Activated T-helper 1 cell treated with anti-CD3 and anti-CD28 coated beads, Interleukin-2, amount 50 U/mL, for 16 hours (primary cell): ENCODE measurements at places on chromosomes 2 and 18.

DNA sequence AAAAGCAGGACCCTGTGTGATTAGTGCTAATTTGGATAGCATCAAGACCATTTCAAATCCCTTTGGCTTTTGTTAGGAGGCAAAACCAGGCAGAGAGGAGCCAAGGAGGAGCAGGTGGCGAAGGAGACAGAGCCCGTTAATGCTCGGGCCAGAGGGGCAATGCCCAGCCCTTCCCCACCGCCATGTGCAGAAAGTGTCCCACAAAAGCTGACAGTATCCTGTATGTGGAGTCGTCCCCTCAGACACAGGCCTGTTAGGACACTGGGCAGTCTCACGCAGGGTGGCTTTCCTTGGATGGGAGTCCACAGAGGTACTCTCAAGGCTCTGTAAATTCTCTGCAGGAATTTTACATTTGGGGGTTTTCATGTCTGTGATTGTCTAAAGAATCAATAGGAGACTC is 44.8 kb upstream of the TFCP2L1 start:
- DNase-seq = no peak

GRCh38 chr2:36376319-36376765 is 20.8 kb downstream of the CRIM1 start:
- DNase-seq = no peak

- no peak for DNase-seq
Observed at GRCh38 chr2:109144271-109144670, 15.3 kb downstream of the SH3RF3 start.

- no peak for DNase-seq
Observed at GRCh38 chr2:102523651-102524050, 50.6 kb downstream of the SLC9A4 start.

DNA sequence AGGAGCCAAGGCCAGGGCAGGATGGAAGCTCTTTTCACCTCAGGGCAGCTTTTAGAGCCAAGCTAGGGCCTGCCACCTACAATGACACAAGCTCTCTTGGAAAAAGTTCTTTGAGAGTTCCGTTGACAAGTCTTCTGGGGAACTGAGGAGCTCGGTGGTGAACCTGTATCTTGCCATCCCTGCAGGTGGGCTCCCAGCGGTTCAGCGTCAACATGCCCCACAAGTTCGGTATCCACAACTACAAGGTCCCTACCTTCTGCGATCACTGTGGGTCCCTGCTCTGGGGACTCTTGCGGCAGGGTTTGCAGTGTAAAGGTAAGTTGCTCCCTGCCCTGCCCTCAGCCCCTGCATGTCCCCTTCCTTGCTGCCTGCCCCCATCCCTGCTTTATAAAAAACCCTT is 312.8 kb upstream of the EPAS1 start:
- DNase-seq = no peak

- no peak for DNase-seq
Observed at GRCh38 chr2:106113361-106113966, 80.6 kb downstream of the UXS1 start.

DNA sequence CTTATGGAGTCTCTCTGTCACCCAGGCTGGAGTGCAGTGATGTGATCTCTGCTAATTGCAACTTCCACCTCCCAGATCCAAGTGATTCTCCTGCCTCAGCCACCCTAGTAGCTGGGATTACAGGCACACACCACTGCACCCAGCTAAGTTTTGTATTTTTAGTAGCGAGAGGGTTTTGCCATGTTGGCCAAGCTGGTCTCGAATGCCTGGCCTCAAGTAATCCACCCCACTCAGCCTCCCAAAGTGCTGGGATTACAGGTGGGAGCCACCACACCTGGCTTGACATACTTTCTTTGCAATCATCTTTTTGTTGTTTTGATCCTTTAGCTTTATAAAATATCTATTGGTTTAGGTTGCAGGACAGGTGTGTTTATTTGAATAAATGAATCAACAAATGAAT is 9.7 kb upstream of the KCNE4 start:
- DNase-seq = no peak

DNA sequence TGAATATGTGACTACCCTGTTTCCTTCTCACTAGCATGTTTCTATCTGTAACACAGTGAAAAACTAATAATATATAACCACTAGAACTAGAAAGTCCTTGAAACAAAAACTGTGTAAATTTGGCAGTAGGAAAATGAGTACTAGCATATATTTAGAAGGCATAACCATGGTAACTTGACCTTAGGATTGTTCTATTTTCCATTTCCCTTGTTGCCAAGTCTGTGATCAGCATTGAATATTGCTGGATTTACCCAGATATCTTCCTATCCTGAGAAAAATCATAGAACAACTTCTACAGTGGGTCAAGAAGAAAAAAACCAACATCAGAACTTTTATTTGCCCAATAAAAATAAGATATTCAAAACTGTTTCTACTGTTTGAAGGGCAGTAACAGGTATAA is 563.9 kb upstream of the NRXN1 start:
- no peak for DNase-seq

GRCh38 chr2:33209976-33210375 is 263.2 kb downstream of the LTBP1 start:
- DNase-seq = no peak

GRCh38 chr2:127575941-127576432 is 40.5 kb downstream of the MYO7B start:
- DNase-seq = no peak

DNA sequence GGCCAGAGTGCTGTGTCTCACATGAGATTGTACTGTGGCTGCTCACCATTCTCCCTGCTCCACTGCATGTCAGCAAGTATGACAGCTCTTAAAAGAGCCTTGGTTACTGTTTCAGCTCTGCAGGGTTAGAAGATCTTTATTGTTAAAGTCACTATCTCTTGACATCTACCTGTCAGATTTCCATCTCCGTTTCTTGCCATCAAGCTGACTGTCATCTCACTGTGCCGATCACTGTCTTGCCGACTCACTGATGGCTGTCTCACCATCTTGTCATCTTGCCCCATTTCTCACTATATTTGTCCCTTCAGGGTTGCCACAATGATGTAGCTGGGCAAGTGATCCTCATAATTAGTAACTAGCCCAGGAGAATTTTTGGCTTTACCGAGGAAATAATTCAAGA is 800.9 kb upstream of the CDH7 start:
- DNase-seq = no peak

DNA sequence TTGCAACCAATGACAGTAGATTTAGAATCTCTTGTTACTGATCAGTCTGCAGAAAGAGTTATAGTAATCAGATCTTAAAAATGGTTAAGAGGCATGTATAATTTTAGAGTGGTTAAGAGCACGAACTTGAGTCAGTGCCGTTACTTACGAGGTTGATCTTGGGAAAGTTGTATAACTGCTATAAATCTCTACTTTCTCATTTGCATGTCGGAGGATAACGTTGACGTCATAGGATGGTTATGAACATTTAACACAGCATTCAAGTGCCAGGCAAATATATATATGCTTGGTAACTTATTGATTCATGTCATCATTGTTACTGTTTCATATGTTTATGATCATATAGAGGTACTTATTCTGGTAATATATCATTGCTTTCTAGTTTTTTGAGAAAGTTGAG is 146.2 kb downstream of the ARHGAP28 start:
- DNase-seq = no peak

DNA sequence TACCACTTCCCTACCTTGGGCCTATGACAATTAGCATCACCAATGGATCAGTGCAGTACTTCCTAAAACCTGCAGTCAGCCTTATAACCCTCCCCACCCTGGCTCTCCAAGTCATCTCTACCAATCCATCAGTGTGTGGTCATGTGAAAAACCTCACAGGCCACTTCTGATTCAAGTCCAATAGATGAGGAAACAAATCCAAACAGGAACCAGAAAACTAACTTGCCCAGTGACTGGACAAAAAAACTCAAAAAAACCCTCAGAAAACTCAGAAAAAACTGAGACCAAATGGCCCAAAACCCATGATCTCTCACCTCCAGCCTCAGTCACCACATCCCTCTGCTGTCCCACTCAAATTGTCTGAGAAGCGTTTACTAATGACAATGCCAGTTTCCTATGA is 43.3 kb downstream of the TGFA start:
- DNase-seq = no peak

DNA sequence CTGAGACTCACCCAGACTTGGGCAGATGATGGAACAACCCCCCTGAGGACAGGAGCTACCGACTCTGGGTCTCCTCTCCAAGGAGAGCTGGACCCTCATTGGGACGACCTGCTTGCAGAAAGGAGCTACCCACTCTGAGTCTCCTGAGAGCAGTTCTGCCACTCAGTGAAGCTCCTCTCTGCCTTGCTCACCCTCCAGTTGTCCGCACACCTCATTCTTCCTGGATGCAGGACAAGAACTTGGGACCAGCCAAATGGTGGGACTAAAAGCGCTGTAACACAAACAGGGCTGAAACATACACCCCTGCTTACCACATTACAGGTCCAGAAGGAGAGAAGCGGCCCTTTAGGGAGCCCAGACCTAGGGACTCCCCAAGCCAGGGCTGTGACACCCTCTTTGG is 124.9 kb upstream of the CCDC150 start:
- DNase-seq = no peak

DNA sequence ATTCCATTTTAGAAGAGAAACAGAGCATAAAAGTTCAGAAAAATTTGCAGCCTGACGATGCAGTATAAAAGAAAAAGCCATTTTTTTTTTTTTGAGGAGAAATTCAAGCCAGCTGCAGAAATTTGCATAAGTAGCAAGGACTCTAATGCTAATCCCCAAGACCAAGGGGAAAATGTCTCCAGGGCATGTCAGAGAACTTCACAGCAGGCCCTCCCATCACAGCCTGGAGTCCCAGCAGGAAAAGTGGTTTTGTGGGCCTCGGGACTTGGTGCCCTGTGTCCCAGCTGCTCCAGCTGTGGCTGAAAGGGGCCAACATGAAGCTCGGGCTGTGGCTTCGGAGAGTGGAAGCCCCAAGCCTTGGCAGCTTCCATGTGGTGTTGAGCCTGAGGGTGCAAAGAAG is 325.3 kb upstream of the HNMT start:
- DNase-seq = no peak

DNA sequence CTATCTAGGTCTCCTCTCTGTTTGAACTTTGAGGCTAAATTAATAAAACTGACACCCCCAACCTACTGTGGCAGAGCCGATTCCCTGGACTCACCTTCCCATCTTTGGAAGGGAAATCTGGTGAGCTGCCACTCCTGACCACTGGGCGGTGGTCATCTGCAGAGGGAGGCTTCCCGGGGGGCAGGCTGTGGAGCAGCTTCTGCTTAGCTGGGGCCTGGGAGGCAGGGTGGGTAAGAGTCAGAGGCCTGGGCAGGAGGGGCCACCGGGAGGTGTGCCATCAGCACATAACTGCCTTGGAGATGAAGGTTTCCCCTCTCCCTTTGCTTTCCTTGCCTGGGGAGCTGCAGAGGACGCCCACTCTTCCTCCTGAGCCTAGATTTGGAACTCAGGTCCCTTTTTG is 2.3 kb upstream of the NPPC start:
- DNase-seq = no peak

DNA sequence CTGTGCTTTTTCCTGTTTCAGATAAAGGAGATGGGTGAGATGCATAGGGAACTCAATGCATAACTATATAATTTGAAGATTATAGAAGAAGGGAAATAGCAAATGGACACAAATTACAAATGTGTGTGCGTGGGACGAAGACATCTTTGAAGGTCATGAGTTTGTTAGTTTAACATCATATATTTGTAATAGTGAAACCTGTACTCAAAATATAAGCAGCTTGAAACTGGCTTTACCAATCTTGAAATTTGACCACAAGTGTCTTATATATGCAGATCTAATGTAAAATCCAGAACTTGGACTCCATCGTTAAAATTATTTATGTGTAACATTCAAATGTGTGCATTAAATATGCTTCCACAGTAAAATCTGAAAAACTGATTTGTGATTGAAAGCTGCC is 16.4 kb upstream of the MSH2 start:
- no peak for DNase-seq

DNA sequence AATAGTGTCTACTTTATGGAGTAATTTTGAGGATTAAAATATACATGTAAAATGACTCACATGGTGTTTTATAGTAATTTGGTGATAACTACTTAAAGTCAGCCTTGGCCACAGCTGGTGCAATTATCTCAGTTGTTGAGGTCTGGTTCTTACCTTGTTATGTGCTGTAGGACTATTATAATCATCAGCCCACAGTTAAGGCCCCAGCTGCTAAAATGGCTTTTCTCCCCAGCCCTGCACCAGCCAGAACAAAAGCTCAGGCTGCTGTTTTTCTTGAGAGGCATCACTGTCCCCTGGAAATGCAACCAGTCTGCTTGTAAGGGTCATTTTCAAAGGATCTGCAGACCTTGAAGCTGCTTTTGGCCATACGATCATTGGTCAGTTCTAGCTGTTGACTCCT is 283.3 kb upstream of the THUMPD2 start:
- no peak for DNase-seq

- DNase-seq = no peak
Observed at GRCh38 chr2:110771547-110772382, 39.4 kb downstream of the ACOXL start.
